Stomach (tissue), 19 donors: ENCODE measurements at places on chromosomes 3 and 15. TPM values are rescaled to one million over a fixed set of nuclear protein-coding genes. Genes with fewer than 3 reads are reported as not detected.
A peak's percentile ranks its signal among the peaks of the same experiment; 100 is the strongest.

Gene NCKIPSD
- total RNA-seq, result 18.5 TPM

Gene CD86
- 16.9 TPM for total RNA-seq

Gene THRB
- total RNA-seq, result 25.0 TPM

Gene CTXN2
- 0.18 TPM for total RNA-seq

Gene FEM1B
- total RNA-seq, result 92.0 TPM

Gene CCDC54
- total RNA-seq, result not detected

GRCh38 chr15:80527961-80528360 is 123.8 kb downstream of the ARNT2 start:
- H3K4me1 ChIP-seq, result peaks cover 6% of the 10 kb centered on the region
- H3K4me3 ChIP-seq, result no peak overlapping the region
- DNase-seq, result no peak
- no peaks in the 10 kb centered on the region for H3K27me3 ChIP-seq
- H3K27ac ChIP-seq, result no peak overlapping the region

- H3K27me3 ChIP-seq, result no peaks in the 10 kb centered on the region
- H3K36me3 ChIP-seq, result no peaks in the 10 kb centered on the region
- H3K27ac ChIP-seq, result no peak overlapping the region
- no peaks in the 10 kb centered on the region for H3K4me1 ChIP-seq
- no peak overlapping the region for H3K4me3 ChIP-seq
- no peak for DNase-seq
Measured at GRCh38 chr15:92377083-92377789, 16.4 kb upstream of the ST8SIA2 start.

- H3K27ac ChIP-seq, result no peak overlapping the region
- no peaks in the 10 kb centered on the region for H3K27me3 ChIP-seq
- no peak for DNase-seq
- H3K4me3 ChIP-seq, result no peak overlapping the region
Measured at GRCh38 chr15:88072598-88073390, 183.7 kb downstream of the NTRK3 start.

GRCh38 chr15:47820747-47821319 is 103.5 kb downstream of the SEMA6D start:
- H3K4me1 ChIP-seq, result no peaks in the 10 kb centered on the region
- no peaks in the 10 kb centered on the region for H3K36me3 ChIP-seq
- no peak overlapping the region for H3K27ac ChIP-seq
- no peak overlapping the region for H3K4me3 ChIP-seq

- DNase-seq, result no peak
- H3K27ac ChIP-seq, result no peak overlapping the region
- no peaks in the 10 kb centered on the region for H3K27me3 ChIP-seq
- H3K4me1 ChIP-seq, result peaks cover 10% of the 10 kb centered on the region
- H3K36me3 ChIP-seq, result no peaks in the 10 kb centered on the region
Measured at GRCh38 chr15:26893351-26894065, 26.6 kb downstream of the GABRA5 start.

DNA sequence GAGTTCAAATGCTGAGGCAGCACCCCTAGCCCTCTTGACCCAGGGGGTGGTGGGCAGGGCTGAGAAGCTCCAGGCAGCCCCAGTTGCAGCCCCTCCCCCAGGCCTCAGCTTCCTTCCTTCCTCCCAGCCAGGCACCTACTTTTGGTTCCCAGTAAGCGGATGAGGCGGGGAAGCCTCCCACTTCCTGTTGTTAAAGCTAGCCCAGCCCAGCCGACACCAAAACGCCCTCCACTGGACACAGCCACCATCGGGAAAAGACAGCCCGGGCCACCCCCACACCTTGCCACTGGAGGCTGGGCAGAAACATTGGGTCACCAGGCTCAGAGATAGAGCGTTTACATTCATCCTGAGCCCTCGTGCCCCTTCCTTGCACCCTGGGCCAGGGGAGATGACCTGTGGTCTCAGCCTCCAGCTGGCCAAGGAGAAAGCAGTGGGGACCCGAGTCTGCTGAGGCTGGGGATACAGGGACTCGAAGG is 3.5 kb downstream of the DUSP7 start:
- peak; percentile 83 for DNase-seq
- H3K27ac ChIP-seq, result peak overlapping the region; percentile 38
- H3K36me3 ChIP-seq, result peaks cover 41% of the 10 kb centered on the region

DNA sequence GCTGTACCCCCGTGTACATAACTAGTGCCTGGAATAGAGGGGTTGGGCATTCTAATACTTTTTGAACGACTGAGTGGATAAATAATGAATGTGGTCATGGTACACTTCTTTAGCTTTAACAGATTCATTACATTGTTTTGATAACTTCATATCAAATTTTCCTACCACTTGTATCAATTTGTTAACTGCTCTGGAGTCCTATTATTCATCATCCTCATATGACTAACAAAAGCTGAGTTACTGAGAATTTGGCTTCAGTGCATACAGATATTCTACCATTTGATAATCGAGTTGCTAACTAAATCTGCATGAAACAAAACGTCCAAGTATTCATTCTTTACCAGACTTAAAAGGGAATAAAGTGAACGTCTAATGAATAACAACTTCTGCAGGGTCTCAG is 31.7 kb downstream of the FRMD5 start:
- H3K36me3 ChIP-seq, result no peaks in the 10 kb centered on the region
- H3K4me1 ChIP-seq, result no peaks in the 10 kb centered on the region
- no peak for DNase-seq
- H3K27me3 ChIP-seq, result no peaks in the 10 kb centered on the region
- no peak overlapping the region for H3K27ac ChIP-seq

GRCh38 chr3:12139111-12139511 is 19.6 kb downstream of the TIMP4 start:
- no peaks in the 10 kb centered on the region for H3K36me3 ChIP-seq
- H3K27ac ChIP-seq, result no peak overlapping the region
- H3K27me3 ChIP-seq, result no peaks in the 10 kb centered on the region
- no peak overlapping the region for H3K4me3 ChIP-seq

DNA sequence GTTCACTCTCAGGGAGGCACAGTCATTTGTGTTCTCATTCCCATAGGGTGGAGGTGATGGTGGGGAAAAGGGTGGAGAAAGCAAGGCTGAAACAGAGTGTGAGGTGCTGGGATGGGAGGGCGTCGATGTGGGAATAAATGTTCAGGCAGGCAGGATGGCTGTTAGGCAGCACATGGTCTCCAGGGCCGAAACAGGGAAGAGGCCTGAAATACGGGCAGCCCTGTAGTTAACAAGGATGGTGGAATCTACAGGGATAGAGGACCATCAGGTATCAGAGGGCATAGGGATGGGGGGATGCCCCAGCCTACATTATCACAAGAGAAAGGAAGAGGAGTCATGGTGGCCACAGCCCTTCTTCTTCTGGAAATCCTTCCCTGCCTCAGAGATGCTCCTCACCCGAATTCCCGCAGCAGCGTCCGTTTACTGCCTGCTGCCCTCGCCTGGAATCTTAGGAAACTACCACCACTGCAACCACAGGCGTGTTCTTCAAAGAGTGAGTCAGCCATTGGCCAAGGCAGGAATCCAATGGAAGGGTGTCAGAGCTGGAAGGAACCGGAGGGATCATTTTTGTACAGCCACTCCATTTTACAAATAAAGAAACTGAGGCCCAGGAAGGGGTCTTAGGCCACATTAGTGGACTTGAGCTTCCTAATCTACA is 49.7 kb upstream of the POMGNT2 start:
- DNase-seq, result peak; percentile 60
- H3K36me3 ChIP-seq, result no peaks in the 10 kb centered on the region
- H3K27ac ChIP-seq, result no peak overlapping the region
- H3K27me3 ChIP-seq, result no peaks in the 10 kb centered on the region
- H3K4me1 ChIP-seq, result peaks cover 3% of the 10 kb centered on the region
- no peak overlapping the region for H3K4me3 ChIP-seq

- no peaks in the 10 kb centered on the region for H3K36me3 ChIP-seq
- no peaks in the 10 kb centered on the region for H3K27me3 ChIP-seq
- H3K4me1 ChIP-seq, result peaks cover 65% of the 10 kb centered on the region
- DNase-seq, result no peak
- no peak overlapping the region for H3K4me3 ChIP-seq
- peak overlapping the region; percentile 36 for H3K27ac ChIP-seq
Measured at GRCh38 chr3:192833177-192833890, 84.3 kb downstream of the MB21D2 start.

DNA sequence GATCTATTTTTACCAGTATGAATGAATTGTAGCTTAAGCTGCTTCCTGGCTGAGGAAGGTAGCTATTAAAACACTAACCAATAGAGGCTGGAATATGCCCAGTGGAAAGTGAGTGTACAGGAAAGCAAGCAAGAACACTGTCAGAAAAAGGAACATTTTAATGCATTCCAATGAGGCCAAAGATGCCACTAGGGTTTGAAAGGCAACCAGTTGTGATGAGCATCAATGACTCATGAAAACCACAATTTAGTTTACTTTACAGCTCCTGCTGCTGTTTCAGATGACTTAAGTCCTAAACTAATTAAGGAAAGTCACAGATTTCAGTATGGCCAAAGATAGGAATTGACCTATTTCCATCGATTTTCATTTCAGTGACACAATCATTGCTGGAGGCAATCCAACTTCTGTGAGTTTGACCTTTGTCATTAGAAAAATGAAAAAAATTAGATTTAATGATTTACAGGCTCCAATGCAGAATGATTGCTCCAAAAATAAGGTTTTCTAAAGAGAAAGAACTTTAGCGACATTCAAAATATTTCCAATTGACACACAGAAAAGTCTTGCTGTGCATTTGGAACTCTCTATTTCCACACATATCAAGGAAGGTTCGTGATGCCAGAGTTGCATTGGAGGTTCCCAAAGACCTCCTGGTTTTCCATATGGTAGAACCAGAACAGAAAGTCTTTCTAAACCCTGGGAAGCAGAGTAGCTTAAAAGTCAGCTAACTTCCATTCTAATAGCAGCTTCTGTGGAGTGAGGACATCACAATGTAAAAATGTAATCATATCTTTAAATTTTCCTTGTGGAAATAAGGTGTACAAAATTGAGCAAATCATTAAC is 103.0 kb downstream of the SUCNR1 start:
- no peaks in the 10 kb centered on the region for H3K27me3 ChIP-seq
- H3K4me1 ChIP-seq, result peaks cover 23% of the 10 kb centered on the region
- H3K27ac ChIP-seq, result no peak overlapping the region
- DNase-seq, result peak; percentile 22
- no peak overlapping the region for H3K4me3 ChIP-seq
